ENCODE measurements at places on chromosomes 4 and X.

GRCh38 chrX:21412883-21413282 lies 38.7 kb downstream of the CNKSR2 start:
- DNase-seq = no peak

DNA sequence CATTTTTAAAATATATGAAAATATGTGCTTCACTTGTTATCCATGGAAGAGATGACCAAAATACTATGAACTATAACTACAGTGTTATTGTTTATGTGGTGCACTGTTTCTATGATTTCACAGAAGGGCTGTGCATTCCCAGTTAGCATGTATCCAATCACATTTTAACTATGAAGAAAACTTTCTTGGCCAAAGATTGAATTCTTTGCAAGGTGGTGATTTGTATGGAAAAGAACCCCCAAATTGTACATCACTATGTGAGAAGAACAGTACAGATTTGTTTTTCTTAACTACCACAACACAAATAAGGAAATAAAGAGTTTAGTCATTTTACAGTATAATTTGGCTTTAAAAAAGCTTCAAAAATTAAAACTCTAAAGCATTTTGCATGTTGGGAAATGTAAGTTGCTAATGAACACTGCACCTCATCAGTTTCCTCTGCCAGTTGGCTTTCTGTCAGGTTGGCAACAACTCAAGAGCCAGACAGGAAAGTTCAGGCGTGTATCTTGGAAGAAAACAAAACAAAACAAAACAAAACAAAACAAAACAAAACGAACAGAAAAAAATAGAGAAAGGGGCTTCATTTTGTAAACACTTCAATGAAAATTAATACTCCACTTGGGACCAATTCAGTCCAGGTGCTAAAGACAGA lies 237.0 kb downstream of the SCFD2 start:
- DNase-seq = no peak

GRCh38 chr4:68576272-68577125 lies at the start of gene UGT2B17:
Gene UGT2B17, minus strand, starts transcription at chr4:68576322. Its CDS starts 7,838 bp downstream, at chr4:68568484.
- no peak for DNase-seq

GRCh38 chrX:2632533-2633504 lies 58.3 kb upstream of the CD99 start:
- no peak for DNase-seq

DNA sequence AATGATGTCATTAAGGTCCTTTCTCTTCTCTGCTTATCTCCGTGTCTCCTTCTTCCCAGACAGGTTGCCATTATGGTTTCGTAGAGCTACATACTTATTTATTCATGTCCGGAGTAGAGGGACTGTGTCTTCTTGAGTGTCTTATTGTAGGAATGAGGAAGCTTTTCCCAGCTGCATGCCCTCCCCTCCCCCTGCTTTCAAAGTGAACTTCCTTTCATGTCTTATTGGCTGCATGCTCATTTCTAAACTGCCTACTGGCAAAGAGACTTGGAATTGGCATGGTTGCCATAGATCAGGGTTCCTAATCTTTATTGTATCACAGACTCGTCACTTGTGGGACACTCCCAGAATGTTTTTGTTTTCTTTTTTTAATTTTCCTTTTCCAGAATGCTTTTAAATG lies 15.4 kb downstream of the VAMP7 start:
- no peak for DNase-seq

- DNase-seq = no peak
Measured at GRCh38 chr4:171441300-171441941, 371.8 kb upstream of the GALNTL6 start.

GRCh38 chr4:41935652-41936021 lies 408 bp downstream of the TMEM33 start:
- DNase-seq = no peak

DNA sequence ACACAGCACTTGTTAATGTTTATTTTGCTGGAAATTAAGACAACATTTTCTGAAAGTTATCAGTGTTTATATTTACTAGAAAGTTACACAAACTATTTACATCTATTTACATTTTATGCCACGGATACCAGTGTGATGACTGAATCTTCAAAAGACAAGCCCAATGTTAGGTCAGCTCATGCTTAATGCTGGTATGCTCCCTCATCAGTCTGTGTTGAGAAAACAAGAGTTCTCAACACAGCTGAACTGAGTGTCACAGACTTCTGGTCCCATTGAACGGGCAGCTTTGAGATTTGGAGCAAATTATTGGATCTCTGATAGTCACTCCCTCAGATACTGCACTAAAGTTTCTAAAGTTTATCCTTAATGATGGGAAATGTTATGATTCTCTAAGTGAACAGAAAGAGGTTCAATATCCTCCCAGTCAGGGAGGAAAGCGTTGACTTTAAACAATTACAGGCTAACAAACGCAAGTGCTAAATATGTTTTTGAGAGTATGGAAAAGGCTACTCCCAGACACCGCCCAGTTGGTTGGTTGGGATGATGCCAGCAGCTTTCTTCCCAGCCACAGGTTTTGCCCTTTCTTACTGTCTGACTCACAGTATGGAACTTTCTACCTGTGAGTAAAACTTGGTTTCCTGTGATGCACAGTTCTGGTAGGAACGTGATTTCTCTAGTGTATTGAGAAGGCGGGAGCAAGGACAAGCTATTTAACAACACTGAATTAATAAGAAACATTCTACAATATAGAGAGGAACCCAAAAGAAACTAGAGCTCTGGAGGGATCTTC lies 1293.6 kb upstream of the TENM3 start:
- DNase-seq = no peak

DNA sequence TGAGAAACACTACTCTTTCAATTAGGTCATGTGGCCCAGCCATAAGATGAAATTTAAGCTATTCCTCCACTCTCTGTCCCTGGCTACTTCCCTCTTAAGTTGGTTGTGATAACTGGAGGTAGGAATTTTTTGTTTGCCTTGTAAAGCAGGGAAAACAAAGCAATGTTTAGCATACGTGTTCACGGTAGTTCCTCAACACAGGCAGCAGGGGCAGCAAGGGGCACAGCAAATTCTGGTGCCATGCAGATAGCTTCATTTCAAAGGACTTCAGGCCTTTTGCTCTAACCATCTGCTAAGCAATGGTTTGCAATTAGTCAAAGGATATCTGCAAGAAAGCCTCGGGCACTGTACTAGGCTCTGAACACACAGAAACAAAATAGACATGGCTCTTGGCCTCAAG lies 330.2 kb downstream of the ZIC3 start:
- DNase-seq = no peak

DNA sequence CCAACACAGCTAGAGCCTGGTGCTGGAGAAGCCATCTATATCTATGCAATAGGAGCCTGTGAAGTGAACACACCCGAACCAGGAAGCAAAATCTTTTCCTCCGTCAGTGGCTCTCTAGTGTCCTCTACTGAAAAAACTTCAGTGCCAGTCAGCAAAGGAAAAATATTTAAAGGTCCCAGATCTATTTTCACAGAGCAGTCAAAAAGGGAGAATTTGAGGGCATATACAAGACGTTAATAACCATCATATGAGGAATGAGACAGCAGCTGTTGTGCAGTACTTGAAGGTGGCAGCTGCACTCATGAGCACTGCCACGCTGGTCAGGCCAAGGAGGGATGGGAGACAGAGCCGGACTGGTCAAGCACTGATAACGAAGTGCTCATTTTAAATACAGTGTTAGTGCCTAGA lies 14.4 kb downstream of the MCUB start:
- DNase-seq = no peak

DNA sequence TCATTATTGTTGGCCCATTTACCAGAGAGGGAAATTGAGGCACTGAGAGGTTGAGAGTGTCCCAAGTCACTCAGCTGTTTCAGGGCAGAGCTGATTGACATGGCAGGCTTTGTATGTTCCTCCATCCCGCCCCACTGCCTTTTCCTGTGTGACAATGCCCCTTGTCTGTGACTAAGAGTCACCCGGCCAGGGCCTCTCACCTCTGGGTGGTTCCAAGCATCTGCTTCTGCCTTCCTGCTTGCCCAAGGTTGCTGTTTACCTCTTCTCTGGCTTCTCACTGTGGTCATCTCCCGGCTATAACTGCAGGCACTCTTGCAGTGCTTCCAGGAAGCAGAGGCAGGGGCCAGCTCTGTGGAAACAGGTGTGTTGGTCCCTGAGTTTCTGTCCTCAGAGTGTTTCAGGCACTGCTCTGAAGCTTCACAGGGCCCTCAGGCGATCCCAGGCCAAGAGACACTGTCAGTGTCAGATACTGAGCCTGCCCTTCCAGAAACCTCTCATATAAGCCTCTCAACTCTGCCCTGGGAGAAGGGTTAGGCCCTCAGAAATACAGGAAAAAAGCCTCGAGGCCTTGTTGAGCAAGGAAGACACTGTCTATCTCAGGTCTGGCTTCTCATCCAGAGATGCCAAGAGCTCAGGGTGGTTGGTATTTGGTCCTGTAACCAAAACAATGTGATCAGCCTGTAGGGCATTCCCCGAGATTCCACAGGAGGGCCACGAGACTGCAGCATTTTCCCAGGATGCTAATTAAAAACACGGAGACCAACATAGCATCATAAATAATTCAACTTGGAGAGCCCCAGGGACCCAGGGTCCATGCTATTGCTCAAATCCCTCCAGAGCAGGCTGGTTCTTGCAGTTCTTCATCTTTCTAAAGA lies 42.0 kb upstream of the PROM1 start:
- no peak for DNase-seq

DNA sequence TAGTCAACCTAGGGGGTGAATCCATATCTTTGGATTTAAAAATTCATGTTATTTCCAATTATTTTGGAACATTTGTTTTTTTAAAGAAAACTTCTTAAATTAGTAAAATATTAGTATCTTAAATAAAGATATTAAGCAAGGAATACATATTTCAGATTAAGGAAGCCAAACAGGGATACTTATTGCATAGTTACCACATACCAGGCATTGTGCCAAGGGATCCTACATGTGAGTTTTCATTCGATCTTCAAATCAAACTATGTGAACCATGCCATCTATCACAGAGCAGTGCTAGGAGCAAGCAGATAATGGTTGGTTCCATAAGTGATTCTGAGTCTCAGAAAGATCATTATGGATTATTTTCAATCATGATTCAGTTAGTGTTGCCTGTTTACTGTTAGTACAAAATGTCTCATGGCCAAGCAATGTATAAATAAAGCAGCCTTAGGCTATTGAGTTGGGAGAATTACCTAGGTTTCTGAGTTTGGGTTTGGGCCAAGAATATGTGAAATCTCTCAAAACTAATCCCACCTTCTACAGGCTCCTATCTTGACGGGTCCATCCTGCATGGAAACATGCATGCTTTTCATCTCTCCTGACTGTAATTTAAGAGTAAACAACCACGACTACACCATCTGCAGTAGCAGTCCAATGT lies 176.7 kb downstream of the NPFFR2 start:
- no peak for DNase-seq

DNA sequence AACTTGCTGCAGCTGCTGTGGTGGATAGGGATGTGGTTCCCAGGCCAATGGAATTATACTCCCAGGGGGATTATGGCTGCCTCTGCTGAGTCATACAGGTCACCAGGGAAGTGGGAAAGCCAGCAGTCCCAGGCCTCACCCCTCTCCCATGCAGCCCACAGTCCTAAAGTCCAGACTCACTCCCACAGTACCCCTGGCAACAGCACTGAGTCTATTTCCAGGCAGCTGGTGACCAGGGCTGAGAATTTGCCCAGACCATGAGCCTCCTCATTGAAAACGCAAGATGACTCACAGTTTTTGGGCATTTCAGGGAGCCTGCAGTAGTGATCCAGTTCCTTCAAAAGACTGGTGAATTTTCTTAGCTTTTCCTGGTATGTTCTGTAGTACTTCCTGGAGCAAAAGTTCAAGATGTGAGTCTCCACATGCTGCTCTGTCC lies 137.6 kb downstream of the NPNT start:
- no peak for DNase-seq

Data from AML-193 (cell line).